ENCODE measurements at places on chromosomes 12 and 14. TPM values are rescaled to one million over a fixed set of nuclear protein-coding genes. Genes with fewer than 3 reads are reported as not detected.

The FBLN5 gene
- total RNA-seq: 4.1 TPM

The MTA1 gene
- 37.0 TPM for total RNA-seq

The CHGA gene
- total RNA-seq: 37.9 TPM

The DLGAP5 gene
- 4.5 TPM for total RNA-seq

The TPPP2 gene
- not detected for total RNA-seq

The CRACR2A gene
- 1.1 TPM for total RNA-seq

The CLEC9A gene
- total RNA-seq: not detected

The RPS6KA5 gene
- 11.2 TPM for total RNA-seq

The CDCA4 gene
- total RNA-seq: 11.1 TPM

The CRIP1 gene
- total RNA-seq: 0.94 TPM

The TPH2 gene
- not detected for total RNA-seq

The PROX2 gene
- not detected for total RNA-seq

All from occipital lobe (tissue), 3 donors.